ENCODE measurements at places on chromosomes 7 and 10.

DNA sequence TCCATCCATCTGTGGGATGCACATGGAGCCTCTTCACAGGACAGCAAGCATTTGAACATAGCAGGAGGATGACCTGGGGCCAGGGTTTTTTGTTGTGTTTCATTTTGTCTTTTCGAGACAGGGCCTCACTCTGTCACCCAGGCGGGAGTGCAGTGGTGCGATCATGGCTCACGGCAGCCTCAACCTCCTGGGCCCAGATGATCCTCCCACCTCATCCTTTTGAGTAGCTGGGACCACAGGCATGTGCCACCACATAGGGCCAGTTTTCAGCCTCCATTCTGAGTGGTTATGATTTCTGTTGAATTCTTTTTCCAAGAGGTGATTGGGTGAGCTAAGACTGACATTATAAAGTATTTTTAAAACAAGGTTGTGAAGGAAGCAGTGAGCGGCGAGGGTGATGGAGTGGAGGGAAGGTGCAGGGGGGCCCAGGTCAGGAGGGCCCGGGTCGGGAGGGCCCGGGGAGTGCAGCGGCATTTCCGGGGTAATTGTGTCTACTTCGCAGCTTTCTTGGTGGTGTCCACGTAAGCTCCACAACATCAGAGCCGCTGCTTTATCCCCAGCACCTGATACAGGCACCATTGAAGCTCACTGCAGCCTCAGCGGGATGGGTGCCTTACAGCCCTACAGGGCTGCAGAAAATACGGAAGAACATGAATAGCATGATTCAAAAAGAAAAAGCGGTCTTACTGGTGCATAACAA is 12.0 kb upstream of the LARP4B start:
- DNase-seq, result no peak

DNA sequence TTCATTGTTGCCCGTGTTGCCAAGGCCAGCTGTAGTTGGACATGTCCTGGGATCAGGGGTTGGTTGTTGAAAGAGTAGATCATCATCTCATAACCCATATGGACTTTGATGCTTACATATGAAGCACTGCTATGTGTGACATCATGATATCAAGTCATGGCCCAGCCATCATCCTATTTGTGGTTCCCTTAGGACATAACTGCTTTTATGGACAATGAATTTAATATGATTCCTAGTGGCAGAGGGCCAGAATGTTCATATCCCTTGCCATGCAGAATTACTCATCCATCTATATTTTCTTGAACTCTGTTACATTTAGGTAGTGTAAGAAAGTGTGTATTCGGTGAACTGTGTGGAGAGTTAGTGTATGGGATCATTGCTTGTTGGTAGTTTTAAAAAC is 343.9 kb upstream of the LRGUK start:
- peak; percentile 19 for DNase-seq

DNA sequence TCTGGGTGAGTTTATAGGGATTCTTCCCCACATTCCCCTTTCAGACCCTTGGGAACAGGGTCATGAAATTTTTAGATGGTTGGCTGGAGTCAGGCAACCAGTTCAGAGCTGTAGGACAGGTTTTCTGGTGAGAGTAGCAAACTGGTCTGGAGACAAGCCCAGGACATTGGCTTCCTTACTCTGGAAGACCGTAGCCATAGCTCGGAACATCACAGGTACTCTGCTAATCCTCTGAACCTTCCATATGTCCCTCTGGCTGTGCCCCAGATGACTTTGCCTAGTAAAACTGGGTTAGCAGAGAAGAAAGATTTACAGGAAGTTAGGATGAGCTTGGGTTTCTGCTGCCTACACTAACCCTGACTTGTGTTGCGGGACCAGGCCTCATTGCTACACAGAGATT is 104.5 kb upstream of the MKLN1 start:
- DNase-seq, result no peak

GRCh38 chr10:112184379-112184778 is 814 bp upstream of the GPAM start:
- no peak for DNase-seq

DNA sequence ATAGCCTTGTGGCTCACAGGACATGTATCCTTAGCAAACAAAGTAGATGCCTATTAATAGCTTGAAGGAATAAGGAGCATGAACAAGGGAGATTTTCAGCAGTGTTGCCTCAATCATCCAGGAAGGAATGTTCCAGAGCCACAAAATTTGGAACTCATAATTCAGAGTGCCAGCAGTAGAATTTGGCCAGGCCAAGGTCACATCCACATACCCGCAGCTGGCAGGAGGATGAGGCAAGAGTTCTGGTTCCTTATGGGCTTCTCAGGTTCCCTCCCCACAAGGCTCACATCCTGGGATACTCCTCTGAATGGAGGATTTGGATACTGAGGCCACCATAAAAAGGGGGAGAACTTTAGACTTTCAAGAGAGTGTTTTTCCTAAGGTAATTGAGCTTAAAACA is 45.8 kb downstream of the SUFU start:
- DNase-seq, result no peak

DNA sequence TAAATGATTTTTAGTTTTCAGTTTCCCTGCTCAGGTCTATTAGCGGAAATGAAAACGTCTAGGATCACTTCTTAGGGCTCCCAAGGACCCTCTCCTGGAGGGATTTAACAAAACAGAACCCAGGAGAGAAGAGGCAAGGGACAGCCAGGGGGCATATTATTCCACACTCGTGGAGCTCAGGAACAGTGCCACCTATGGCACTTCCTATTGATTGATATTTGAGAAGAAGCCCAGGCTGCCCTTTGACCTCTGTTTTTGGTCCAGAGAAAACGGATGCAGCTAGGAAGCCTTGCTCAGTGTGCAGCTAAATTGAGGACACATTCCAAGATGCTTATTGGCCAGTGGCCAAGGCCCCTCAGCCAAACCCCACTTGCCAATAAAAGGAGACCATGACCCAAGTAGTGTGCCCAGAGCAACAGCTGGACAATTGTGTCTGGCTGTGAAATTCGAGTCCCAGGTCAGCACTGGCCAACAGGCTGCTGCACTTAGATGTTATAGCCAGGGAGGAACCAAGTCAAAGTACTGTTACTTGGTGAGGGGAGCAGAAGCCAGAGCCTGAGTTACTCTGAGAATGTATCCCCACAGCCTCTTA is 24.0 kb upstream of the GPNMB start:
- DNase-seq, result no peak

DNA sequence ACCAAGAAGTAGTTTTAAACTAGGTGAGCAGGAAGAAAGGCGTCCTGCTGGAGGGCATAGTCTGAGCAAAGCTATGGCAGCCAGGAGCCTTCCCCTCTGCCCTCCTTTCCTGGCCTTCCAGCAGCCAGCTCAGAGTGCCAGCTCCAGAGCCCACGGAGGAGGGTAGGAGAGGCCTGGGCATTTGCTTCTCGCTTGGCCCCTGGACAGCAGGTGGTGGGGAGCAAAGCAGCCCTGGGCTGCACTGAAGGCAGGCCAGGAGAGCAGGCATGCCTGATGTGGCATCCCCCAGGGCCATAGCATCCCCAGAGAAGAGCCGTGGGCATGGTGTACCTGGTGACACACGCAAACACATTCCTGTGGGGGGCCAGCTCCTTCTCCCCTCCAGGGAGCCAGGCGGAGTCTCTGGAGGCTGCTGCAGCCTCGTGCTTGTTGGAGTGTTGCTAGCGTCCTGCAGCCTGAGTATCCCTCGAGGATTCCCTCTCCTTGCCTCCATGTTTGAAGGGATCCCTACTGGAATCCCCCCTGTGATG is 43.9 kb downstream of the CDH23 start:
- DNase-seq, result no peak

DNA sequence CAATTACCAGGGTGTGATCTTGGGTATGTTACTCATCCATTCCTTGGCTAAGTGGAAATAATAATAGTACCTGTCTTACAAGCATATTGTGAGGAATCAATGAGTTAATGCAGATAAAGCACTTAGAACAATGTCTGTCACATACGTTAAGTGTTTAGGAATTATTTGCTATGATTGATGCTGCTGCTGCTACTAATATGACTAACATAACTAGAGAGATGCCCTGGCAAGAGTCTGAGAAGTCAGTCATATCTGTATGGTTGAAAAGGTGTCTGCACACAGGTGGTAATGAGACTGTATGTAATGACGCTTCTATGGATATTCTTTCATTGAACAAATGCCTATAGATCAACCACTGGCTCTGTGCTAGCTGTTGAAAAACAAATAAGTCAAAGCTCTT is 100.1 kb upstream of the PCGF5 start:
- DNase-seq, result no peak

DNA sequence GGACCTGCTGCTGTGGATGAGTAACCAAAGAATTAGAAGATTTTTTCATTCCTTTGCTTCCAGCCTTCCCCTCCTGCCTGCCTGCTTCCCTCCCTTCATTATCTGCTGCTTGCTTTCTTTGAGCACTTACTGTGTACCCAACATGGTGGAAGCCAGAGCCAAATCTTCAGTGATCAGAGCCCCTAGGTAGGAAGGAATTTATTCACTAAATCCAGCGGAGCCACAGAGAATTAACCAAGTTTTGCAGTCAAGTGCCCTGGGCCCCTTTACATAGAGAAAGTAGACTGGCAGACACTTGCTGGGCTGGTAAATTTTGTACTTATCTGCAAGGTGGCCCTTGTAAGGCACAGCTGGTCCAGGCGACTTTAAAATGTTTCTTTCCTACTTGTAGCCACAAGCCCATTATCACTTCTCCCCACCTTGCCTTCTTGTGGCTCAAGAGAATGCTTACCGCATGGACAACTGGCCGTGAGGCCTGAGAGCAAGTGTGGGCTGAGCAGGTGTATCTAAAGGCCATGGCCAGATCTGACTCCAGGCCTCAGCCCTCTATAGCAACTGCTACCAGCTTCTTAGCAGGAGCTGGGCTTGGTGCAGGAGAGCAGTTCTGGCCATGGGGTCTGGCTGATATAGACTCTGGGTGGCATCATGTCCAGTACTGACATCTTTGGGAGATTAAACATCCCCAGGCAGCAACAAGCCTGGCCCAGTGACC is 11.1 kb downstream of the UNC5B start:
- DNase-seq, result no peak

DNA sequence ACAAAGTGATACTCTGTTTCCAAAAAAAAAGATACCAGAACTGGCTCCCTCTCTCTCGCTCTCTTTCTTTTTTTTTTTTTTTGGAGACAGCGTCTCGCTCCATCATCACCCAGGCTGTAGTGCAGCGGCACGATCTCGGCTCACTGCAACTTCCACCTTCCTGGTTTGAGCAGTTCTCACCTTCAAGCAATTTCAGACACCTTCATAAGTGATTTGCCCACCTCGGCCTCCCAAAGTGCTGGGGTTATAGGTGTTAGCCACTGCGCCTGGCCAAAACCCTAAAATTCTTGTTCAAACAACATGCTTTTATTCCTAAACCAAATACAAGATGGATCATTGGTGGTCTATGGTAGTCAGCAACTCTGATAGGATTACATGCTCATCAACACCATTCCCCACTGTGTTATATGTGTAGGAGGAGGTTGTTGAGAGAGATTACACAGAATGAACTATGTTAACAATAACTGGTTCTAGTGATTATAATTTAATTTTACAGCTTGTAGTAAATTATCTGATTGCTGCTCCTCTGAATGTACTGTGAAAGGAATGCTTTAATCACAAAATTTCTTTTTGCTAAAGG is 15.5 kb downstream of the ACBD5 start:
- no peak for DNase-seq

DNA sequence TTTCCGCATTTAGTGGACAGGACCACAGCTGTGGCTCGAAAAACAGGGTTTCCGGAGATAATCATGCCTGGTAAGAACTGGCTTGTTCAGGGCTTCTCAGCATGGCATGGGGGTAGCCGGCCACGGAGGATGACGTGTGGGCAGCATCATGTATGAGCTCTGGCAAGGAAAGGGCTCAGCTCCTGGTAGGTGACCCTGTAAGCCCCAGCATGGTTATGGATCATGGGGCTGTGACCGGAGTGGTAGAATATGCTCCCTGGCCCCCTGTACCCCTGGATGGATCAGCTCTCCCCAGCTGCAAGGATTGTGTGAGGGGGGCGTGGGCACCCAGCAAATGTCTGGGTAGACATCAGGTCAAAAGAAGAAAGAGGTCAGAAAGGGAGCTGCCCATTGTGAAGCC is 113.5 kb downstream of the DOCK1 start:
- no peak for DNase-seq

GRCh38 chr7:44154703-44155102 is 13.6 kb upstream of the MYL7 start:
- DNase-seq, result no peak

DNA sequence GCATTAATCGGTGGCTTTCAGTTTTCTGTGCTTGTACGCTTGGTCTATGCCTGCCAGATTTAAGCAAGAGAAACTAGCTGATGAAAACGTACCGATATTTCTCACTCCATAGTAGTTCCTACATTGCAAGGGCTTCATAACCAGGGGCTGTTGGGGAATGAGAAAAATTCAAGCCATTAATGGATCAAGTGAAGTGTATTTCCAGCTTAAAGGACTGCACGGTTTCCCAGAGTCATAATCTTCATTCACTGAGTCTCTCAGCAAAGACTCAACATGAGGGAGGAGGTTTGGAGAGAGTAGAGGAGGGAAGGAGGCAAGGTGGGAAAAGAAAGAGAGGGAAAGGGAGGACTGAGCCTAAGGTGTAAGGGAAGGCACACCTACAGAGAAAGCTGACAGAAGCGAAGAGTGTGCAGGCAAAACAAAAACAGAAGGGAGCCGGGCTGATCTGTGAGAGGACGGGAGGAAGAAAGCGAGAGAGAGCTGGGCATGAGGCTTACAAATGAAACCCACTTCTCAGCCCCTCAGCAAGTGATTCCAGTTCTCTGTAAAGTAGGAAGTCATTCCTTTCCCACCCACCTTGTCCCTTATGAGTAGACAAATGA is 625 bp downstream of the GIMAP2 start:
- peak; percentile 1 for DNase-seq

DNA sequence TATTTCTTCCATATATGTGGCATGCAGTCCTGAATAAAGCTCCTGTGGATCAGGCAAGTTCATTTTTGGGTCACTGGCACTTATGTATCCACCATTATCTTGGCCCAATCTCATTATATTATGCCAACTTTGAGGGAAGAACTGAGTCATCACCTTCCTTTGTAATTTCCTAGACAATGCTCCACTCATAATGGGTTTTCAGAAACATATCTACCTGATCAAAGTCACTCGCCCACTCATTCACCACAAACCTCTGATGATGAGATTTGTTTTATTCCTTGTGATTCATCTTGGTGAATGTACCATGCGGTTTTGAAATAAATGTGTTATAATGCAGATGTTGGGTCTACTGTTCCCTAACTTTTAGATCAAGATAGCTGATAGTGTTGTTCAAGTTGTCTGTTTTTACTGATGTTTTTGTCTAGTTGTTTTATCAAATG is 525.8 kb downstream of the KIF20B start:
- DNase-seq, result peak; percentile 99

- peak; percentile 66 for DNase-seq
Measured at GRCh38 chr10:59709395-59710125, at the start of gene SLC16A9. TSS of gene SLC16A9 (minus strand) at chr10:59709850. CDS start at chr10:59684291, 25,559 bp downstream.

DNA sequence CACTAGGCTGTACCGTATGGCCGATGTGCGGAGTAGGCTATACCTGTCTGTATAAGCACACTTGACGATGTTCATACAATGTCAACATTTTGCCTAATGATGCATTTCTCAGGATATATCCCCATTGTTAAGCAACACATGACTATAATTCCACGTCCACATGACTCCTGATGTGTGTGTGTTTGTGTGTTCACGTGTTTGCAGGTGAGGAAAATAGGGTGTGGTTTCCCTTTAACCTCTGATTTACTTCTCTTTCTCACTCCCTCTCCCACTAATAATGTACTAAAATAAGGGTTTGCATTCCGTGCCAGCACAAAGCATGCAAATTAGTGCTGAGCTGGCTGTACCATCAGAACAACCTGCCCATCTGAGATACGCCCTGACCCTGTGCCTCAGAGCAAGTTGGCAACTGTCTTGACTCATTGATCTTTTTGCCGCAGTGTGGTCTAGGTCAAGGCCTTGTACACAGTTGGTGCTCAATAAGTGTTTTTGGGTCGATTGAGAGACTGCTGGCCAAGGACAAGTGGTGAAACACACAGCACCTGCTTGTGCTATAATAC is 64.6 kb upstream of the DOCK1 start:
- no peak for DNase-seq
